ENCODE measurements at places on chromosomes 1 and 21. TPM values are rescaled to one million over a fixed set of nuclear protein-coding genes. Genes with fewer than 3 reads are reported as not detected.

GRCh38 chr1:153057375-153057774 is at the start of gene SPRR2A:
Gene SPRR2A, minus strand, starts transcription at chr1:153057512. Its CDS starts 777 bp downstream, at chr1:153056735.
- no peaks in the 10 kb centered on the region for H3K36me3 ChIP-seq
- H3K27me3 ChIP-seq = no peaks in the 10 kb centered on the region
- H3K27ac ChIP-seq = no peak within 1 kb of the TSS
- DNase-seq = no peak

DNA sequence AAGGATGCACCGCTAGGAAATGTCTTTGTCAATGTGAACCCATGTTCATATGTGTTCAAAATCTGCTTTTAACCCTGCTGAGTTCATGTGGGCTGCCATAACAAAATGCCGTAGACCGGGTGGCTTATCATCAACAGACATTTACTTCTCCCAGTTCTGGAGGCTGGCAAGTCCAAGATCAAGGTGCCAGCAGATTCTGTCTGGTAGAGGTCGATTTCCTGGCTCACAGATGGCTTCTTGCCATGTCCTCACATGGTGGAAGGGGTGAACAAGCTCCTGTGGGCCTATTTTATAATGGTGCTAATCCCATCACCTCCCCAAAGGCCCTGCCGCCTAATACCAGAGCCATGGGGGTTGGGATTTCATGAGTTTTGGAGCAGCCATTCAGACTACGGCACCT is 4.6 kb upstream of the CDCP2 start:
- H3K4me1 ChIP-seq = no peaks in the 10 kb centered on the region
- no peaks in the 10 kb centered on the region for H3K36me3 ChIP-seq
- no peak overlapping the region for H3K4me3 ChIP-seq
- no peak for DNase-seq
- no peak overlapping the region for H3K27ac ChIP-seq
- H3K27me3 ChIP-seq = no peaks in the 10 kb centered on the region

DNA sequence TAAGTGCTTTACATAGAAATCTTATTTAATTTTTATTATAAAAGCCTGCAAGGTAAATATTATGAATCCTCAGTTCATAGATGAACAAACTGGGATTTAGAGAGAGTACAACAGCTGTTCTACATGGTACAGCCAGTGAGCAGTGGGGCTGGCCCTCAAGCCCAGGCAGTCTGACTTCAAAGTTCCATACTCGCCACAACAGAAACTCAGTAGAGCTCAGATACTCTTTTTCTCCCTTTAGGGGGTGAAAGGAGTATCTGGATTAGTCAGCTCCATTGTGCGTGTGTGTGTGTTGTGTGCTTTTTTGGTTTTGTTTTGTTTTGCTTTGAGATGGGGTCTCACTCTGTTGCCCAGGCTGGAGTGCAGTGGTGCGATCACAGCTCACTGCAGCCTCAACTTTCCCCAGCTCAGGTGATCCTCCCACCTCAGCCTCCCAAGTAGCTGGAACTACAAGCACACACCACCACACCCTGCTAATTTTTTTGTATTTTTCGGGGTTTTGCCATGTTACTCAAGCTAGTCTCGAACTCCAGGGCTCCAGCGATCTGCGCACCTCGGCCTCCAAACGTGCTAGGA is 378.5 kb downstream of the SMYD3 start:
- H3K27me3 ChIP-seq = no peaks in the 10 kb centered on the region
- DNase-seq = no peak
- no peaks in the 10 kb centered on the region for H3K4me1 ChIP-seq
- H3K4me3 ChIP-seq = no peak overlapping the region

DNA sequence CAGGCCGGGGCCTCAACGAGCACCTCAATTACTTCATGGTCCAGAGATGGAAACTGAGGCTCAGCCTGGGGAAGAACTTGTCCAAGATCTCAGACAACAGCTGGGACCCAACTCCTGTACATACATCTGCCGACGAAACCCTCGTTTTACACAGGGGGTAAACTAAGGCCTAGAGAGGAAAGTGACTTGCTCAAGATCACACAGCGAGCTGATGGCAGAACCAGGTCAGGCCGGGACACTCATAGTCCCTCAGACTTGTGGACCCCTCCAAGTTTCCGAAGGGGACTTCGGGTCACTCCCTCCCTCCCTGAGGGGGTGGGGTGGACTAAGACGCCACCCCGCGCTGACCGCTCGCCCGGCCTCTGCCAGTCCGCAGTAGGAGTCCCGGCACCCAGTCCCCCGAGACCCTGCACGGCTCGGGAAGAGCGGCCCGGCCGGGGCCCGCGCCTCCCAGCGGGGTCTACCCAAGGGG is 430 bp downstream of the WASF2 start:
- H3K27me3 ChIP-seq = no peaks in the 10 kb centered on the region
- DNase-seq = no peak
- H3K4me3 ChIP-seq = peak overlapping the region; percentile 87
- peak overlapping the region; percentile 96 for H3K27ac ChIP-seq
- H3K4me1 ChIP-seq = peaks cover 8% of the 10 kb centered on the region
- H3K36me3 ChIP-seq = no peaks in the 10 kb centered on the region

GRCh38 chr1:27218736-27219135 is 15.7 kb upstream of the WDTC1 start:
- H3K36me3 ChIP-seq = no peaks in the 10 kb centered on the region
- no peak overlapping the region for H3K4me3 ChIP-seq
- H3K27me3 ChIP-seq = no peaks in the 10 kb centered on the region
- no peaks in the 10 kb centered on the region for H3K4me1 ChIP-seq

DNA sequence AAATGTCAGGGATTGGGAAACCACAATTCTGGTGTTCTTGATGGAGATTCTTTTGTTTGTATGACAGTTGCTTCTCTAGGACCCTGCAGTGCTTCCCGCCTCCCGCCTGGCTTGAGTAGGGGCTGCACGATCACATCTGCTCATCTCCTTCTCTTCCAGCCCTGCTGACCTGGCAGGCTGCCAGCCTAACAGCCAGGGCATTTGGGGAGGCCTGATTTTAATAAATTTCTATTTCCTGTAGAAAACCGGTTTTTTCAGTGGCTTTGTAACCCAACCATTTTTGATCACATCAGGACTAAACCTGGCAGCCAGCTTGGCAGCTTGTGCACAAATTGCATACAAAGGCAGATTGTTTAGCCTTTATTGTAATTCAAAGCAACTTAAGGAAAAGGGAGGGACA is 78.9 kb downstream of the UBE2U start:
- no peak overlapping the region for H3K4me3 ChIP-seq
- H3K27ac ChIP-seq = peak overlapping the region; percentile 62
- H3K27me3 ChIP-seq = no peaks in the 10 kb centered on the region
- no peaks in the 10 kb centered on the region for H3K36me3 ChIP-seq

DNA sequence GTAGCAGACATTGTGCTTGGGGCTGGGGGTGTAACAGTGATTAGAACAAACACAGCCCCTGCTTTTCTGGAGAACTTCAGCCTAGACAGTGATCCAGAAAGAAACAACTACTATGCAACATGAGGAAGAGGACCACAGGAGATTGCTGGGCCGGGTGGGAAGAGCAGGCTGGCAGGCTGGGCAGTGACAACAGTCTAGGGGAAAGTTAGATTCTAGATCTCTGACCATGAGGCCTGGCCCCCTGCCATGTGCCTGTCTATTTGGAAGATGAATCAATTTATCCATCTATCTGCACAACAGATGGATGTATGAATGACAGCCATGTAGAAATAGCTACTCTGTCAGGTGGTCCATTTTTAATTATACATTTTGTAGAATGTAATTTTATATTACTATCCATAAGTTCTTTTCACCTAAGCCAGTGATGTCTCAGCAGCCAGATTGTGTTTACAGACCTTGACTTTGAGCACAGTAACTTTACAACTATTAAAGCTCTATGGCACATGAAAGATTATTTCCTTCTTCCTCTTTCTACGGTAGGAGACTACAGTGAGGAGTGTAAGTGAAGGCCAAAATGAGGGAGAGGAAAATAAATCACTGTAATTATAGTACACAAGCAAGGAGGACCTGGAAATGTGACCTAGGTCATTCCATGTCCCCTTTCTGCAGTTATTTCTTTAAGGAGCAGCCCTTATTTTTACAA is 15.5 kb downstream of the CLIC6 start:
- no peak for DNase-seq
- no peak overlapping the region for H3K27ac ChIP-seq
- no peaks in the 10 kb centered on the region for H3K4me1 ChIP-seq
- H3K4me3 ChIP-seq = no peak overlapping the region

DNA sequence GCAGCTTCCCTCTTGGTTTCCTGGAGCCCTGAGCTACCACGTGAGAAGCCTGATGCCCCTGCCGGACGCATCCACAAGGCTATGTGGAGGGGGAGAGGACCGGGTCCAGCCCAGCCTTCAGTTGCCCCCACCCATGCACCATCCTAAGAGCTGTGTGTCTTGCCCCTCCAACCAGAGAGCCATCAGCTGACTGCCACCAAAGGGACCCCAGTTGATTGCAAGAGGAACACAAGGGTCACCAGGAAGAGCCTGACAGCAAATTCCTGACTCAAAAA is 81.5 kb downstream of the GLIS1 start:
- H3K27me3 ChIP-seq = no peaks in the 10 kb centered on the region
- H3K27ac ChIP-seq = no peak overlapping the region
- no peak overlapping the region for H3K4me3 ChIP-seq
- no peaks in the 10 kb centered on the region for H3K36me3 ChIP-seq
- H3K4me1 ChIP-seq = peaks cover 10% of the 10 kb centered on the region

- DNase-seq = peak; percentile 50
- H3K4me1 ChIP-seq = no peaks in the 10 kb centered on the region
- H3K4me3 ChIP-seq = no peak overlapping the region
- H3K27ac ChIP-seq = no peak overlapping the region
- no peaks in the 10 kb centered on the region for H3K36me3 ChIP-seq
These were observed 93.0 kb downstream of the ABCA4 start for GRCh38 chr1:94027721-94028515.

DNA sequence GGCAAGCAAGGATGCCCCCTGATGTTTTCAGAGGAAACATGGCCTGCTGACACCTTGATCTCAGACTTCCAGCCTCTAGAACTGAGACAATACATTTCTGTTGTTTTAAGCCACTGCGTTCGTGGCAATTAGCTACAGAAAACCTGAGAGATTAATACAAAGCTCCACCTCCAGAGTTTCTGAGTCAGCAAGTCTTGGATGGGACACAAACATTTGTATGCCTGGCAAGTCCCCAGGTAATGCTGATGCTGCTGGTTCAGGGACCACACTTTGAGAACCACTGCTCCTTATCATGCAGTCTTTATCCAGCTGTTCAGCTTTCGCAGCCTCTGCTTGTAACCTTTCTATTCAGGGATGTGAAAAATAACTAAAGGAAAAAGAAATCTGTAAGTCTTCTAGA is 565.7 kb upstream of the PLXNA2 start:
- no peaks in the 10 kb centered on the region for H3K27me3 ChIP-seq
- DNase-seq = no peak
- H3K36me3 ChIP-seq = no peaks in the 10 kb centered on the region

- H3K27me3 ChIP-seq = no peaks in the 10 kb centered on the region
- DNase-seq = no peak
- H3K4me3 ChIP-seq = peak overlapping the region; percentile 46
- H3K36me3 ChIP-seq = no peaks in the 10 kb centered on the region
- peaks cover 6% of the 10 kb centered on the region for H3K4me1 ChIP-seq
These were observed 790 bp downstream of the TESK2 start for GRCh38 chr1:45490121-45490625.

DNA sequence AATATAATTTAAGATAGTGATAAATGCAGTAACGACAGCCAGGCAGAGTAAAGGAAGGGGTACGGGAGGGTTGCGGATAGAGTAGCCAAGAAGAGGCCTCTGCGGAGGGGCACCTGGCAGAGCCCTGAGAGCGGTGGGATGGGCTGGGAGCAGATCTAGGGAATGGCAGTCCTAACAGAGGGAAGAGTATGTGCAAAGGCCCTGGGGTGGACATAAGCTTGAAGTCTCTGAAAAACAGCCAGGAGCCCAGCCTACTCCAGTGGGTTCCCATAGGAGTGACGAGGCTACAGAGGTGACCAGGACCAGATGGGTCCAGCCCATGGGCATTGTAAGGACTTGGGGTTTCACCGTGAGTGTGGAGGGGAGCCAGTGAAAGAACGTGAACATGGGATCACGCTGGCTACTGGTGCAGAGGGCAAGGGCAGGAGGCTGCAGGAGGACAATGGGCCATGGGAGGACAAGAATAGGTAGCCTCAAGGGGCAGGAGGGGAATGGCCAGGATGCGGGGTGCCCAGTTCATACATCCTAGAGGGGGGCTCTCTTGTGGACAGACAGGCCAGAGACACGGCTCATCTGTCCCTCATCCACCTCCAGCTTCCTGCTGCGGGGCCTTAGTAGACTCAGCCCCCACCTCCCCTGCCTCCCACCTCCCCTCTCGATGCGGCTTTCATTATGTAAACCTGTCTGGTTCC is 185.7 kb upstream of the VAMP3 start:
- no peak overlapping the region for H3K4me3 ChIP-seq
- no peak for DNase-seq
- H3K27me3 ChIP-seq = no peaks in the 10 kb centered on the region
- peaks cover 5% of the 10 kb centered on the region for H3K4me1 ChIP-seq

- no peaks in the 10 kb centered on the region for H3K27me3 ChIP-seq
- no peaks in the 10 kb centered on the region for H3K36me3 ChIP-seq
- H3K4me3 ChIP-seq = no peak overlapping the region
- peaks cover 17% of the 10 kb centered on the region for H3K4me1 ChIP-seq
- DNase-seq = peak; percentile 29
- H3K27ac ChIP-seq = no peak overlapping the region
These were observed 38.3 kb downstream of the ABCG1 start for GRCh38 chr21:42257091-42257765.

- peak overlapping the region; percentile 87 for H3K4me3 ChIP-seq
- peaks cover 38% of the 10 kb centered on the region for H3K27me3 ChIP-seq
- DNase-seq = peak; percentile 67
- H3K27ac ChIP-seq = peak overlapping the region; percentile 89
- H3K36me3 ChIP-seq = no peaks in the 10 kb centered on the region
These were observed 1.2 kb upstream of the NEGR1 start for GRCh38 chr1:72283307-72284083.

- H3K27ac ChIP-seq = no peak overlapping the region
- no peaks in the 10 kb centered on the region for H3K27me3 ChIP-seq
- no peaks in the 10 kb centered on the region for H3K4me1 ChIP-seq
- DNase-seq = no peak
- no peak overlapping the region for H3K4me3 ChIP-seq
- H3K36me3 ChIP-seq = no peaks in the 10 kb centered on the region
These were observed 99.1 kb downstream of the ZP4 start for GRCh38 chr1:237791592-237791991.

- H3K27ac ChIP-seq = no peak overlapping the region
- H3K4me3 ChIP-seq = no peak overlapping the region
- H3K27me3 ChIP-seq = peaks cover 76% of the 10 kb centered on the region
- no peaks in the 10 kb centered on the region for H3K36me3 ChIP-seq
These were observed 3.1 kb downstream of the ILDR2 start for GRCh38 chr1:166972193-166972592.

DNA sequence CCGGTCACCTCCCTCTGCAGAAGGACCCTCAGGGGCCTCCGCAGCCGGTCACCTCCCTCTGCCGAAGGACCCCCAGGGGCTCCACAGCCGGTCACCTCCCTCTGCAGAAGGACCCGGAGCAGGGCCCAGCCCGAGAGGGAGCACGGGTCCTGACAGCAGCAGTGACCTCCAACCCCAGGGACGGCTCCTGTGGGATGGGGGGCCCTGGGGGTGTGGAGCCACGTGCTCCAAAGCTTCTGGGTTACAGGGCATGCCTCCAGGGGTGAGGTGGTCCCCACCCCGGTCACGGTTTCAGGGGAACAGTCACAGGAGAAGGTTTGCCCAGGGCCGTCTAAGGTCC is 40.3 kb downstream of the SLC19A1 start:
- no peaks in the 10 kb centered on the region for H3K4me1 ChIP-seq
- H3K36me3 ChIP-seq = no peaks in the 10 kb centered on the region
- H3K4me3 ChIP-seq = no peak overlapping the region

The RGS1 gene
- 4.0 TPM for polyA plus RNA-seq

The CD1D gene
- 3.7 TPM for polyA plus RNA-seq

The SMYD3 gene
- 68.5 TPM for polyA plus RNA-seq

The TNFAIP8L2 gene
- 0.70 TPM for polyA plus RNA-seq

The LCE3D gene
- not detected for polyA plus RNA-seq

The GUCA2B gene
- 0.71 TPM for polyA plus RNA-seq

The OPRD1 gene
- 0.08 TPM for polyA plus RNA-seq

The ADAMTSL4 gene
- polyA plus RNA-seq = 19.7 TPM

The LCE2C gene
- polyA plus RNA-seq = not detected

The TSPEAR gene
- 0.35 TPM for polyA plus RNA-seq

The B3GALT2 gene
- 1.8 TPM for polyA plus RNA-seq

The SLC16A1 gene
- 35.0 TPM for polyA plus RNA-seq
